A549 treated with DMSO at 1 μM for 4 hours (cell line): ENCODE measurements at places on chromosomes 11 and 22. TPM values are rescaled to one million over a fixed set of nuclear protein-coding genes. Genes with fewer than 3 reads are reported as not detected.

The OR4D11 gene
- not detected in 5 replicates for total RNA-seq

The LMO1 gene
- total RNA-seq: 2.2 to 2.9 TPM (median 2.7 TPM) in 5 replicates

The PKP3 gene
- total RNA-seq: 31.8 to 41.0 TPM (median 36.8 TPM) in 5 replicates

The FAR1 gene
- 47.5 to 69.8 TPM (median 64.6 TPM) in 5 replicates for total RNA-seq

The OR8G5 gene
- total RNA-seq: not detected in 5 replicates

The KIRREL3 gene
- 9.6 to 12.4 TPM (median 10.6 TPM) in 5 replicates for total RNA-seq

The SLC22A6 gene
- not detected in 5 replicates for total RNA-seq

The RAB39A gene
- 0.43 to 0.91 TPM (median 0.78 TPM) in 5 replicates for total RNA-seq

The PIWIL4 gene
- 0.15 to 0.44 TPM (median 0.21 TPM) in 4 of 5 replicates, not detected in the other for total RNA-seq

The RTN4R gene
- total RNA-seq: 5.5 to 10.0 TPM (median 8.8 TPM) in 5 replicates

The ABCG4 gene
- 0.19 to 0.36 TPM (median 0.25 TPM) in 5 replicates for total RNA-seq

The CHRNA10 gene
- total RNA-seq: 0.53 to 2.4 TPM (median 0.94 TPM) in 5 replicates

The FERMT3 gene
- 0.69 to 3.9 TPM (median 2.0 TPM) in 5 replicates for total RNA-seq
